ENCODE measurements at places on chromosomes 3 and 15.

GRCh38 chr3:101495552-101495951 lies 17.5 kb downstream of the SENP7 start:
- no peak for DNase-seq

DNA sequence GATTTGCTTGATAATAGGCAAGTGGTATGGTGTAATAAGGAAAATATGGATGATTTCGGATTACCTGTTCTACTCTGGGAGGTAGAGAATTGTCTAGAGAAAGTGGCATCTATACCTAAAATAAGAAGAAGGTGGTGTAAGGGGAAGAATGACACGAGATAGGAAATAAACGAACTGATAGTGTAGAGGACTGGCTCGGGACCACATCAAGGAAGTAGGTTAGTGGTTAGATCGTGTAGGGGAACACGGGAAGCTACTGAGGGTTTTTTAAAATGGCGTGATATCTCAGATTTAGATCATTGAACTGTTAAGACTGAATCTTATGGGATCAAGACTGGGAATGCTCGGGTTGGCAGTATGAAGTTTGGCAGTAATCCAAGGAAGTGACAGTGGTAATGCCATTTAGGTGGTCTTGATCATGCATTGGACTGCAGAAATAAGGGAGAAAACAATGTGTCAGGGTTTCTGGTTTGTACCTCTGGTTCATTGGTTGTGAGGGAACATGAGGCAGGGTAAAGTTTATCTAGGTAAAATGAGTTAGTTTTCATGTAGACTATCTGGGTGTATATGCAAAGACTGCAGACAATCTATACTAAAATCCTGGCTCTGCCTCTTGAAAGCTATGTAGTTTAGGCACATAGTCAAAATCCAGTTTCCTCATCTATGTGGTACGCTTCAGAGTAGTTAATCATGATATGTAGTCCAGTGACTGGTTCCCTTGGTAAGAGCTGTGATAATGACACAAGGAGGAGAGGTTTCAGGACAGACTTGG lies 7.4 kb downstream of the RPL14 start:
- no peak for DNase-seq

- DNase-seq = no peak
Observed at GRCh38 chr15:64766058-64766457, 9.3 kb downstream of the RBPMS2 start.

DNA sequence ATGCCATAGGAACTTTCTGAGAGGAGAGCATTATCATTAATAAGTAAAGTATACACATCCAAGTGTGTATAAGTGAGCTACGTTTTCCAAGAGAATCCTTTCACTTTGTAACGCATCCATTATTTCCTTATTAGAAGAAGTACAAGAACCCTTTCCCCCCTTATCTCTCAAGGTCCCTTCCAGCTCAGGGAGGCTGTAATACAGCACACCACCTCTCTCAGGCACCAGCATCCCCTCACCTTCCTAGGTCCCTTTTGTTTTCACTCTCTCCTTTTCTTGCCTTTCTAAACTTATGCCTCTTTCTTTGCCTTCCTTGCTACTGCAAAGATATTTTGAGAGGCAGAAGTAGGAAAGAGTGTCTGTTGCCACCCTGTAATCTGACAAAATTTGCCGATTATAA lies 446.0 kb downstream of the GRM7 start:
- no peak for DNase-seq

GRCh38 chr3:119630128-119630879 lies 30.1 kb downstream of the POPDC2 start:
- no peak for DNase-seq

DNA sequence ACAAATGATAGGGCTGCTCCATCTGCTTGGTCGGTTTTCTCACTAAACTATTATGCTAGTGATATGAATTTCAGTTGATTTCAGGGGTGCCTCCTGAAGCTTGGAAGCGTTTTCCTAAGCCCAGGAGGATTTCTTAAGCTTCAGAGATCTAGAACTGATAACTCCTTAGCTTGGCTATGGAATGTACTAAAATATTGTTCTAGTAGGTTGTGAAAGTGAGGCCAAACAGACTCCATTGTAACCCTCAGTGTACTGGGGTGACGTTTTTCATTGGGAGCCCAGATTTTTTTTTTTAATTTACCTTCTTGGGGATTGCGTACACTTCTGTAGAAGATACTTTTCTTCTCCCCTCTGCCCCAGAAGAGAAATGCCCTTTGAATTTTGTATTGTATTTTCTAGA lies 17.0 kb upstream of the ST3GAL6 start:
- DNase-seq = no peak

- DNase-seq = no peak
Observed at GRCh38 chr3:139317660-139318430, 26.0 kb upstream of the MRPS22 start.

GRCh38 chr3:7697548-7697947 lies 804.1 kb upstream of the LMCD1 start:
- no peak for DNase-seq

GRCh38 chr15:71153823-71154524 lies 38.7 kb downstream of the THSD4 start:
- no peak for DNase-seq

DNA sequence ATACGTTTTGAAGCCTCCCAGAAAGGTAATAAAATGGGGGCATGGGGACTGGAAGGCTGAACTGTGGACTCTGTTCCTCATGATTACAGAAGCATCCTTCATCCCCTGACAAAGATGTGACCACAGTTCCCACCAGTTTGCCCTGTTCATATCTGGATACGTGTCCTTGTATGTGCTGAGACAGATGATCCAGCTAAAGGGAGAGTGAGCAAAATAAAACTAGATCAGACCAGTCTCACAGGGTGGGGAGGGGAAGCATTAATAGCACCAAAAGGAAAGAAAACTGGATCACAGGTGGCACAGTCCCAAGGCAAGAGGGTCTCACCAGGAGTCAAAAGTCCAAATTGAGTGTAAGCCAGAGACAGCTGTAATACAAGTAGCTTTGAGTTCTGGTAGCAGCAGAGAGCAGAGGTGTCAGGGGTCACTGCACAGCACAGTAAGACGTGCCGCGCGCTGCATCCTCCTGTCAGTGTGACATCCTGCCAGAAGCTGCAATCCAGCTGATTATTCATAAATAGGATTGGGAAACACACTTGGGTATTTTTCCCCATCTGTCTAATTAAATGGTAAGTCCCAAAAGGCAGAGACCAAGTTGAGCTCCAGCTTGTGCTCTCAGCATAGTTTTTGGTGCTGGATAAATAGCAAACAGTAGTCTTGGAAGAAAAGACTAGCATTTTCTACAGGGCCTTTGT lies 560.0 kb upstream of the CFAP20DC start:
- DNase-seq = no peak

- DNase-seq = no peak
Observed at GRCh38 chr3:12503126-12503957, 19.1 kb downstream of the TSEN2 start.

DNA sequence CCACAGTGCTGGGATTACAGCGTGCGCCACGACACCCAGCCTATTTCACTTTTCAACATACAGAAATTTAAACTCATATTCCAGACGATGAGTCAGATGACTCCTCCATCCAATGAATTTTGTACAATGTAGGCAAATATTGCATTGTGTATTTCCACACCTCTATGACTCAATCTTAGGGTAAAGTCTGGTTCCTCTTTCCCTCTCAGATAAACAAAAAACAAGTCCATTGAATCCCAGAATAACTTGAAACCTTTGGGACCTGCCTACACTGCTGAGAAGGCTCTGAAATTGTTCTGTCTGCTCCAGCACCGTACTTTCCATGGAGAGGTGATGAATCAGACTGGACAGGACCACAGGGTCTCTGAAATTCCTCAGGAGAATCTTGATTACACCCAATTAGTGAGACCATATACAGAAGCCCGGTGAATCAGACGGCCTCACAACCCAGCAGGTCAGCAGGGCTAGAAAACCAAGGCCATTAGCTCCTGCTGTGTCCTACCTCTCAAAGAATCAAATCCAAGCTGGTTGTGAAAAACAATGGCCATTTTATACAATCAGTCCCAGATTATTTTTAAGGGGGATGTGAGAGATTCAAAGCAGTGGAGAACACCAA lies 112.6 kb downstream of the ERC2 start:
- DNase-seq = no peak

DNA sequence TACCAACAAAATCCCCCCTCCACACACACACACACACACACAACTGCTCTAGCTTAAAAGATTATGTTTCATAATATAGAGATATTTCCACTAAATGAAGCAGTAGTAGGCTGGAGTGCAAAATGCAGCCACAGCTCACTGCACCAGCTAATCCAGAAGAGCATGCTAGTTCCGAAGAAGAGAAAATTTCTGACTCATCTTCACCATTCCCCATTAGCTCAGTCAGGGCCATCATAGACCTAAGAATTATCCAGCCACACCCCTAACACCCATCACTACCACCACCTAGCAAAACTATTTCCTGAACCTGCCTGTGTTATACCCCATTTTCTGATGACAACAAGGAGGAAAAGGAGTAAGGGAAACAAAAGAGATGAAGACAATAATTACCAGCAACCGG lies 67.1 kb upstream of the UBE2E2 start:
- DNase-seq = no peak

DNA sequence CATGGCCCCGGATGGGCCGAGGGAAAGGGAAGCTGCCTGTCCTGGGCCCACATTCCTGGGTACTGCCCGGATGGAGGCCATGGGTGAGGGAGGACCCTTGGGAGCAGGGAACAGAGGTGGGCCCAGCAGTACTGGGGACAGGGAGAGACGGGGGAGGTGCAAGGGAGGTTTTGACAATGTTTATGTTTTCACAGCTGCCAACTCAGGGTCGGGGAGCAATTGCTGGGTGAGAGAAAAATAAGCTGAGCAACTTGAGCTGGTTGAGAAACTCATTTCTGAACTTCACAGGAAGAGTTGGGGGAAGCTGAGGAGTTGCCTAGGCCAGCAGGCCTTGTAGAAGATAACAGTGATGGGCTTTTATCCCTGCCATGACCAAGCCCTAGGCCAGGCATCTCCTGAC lies 11.1 kb upstream of the TSPAN3 start:
- no peak for DNase-seq

DNA sequence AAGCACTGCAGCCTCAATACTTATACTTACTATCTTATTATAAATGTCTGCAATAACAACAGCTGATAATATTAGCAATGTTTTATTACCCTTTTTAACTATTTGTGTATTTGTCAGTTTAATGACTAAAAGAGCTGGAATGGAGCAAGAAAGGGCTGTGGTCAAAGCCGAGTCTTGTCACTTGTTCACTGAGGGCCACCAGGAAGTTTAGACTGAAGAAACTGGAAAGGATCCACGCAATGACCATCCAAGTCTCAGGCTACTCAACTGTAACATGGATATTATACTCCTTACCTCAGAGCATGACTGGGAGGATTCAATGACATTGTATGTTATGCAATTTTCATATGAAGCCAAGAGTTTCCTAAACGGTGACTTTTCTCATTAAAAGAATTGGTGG lies 90.4 kb downstream of the TJP1 start:
- no peak for DNase-seq

DNA sequence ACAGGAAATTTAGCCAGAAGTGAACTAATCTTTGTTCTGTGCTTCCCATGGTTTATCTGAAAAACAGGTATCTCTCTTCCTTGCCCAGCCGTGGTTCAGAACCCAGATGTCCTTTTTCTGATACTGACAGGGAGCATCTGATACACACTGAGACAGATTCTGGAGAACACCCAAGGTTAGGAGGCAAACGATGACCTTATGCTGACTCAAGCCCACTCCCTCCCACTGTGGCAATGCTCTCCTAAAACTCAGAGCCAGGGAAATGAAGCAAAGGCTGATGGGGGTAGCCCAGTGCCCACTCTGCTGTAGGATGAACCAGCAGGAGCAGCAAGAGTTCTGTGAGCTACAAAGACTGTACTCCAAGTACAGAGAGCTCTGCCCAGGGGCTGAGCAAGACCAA lies 225.1 kb downstream of the NTRK3 start:
- DNase-seq = no peak

GRCh38 chr15:101439285-101439919 lies 50.1 kb downstream of the PCSK6 start:
- no peak for DNase-seq

GRCh38 chr3:54014067-54014466 lies 108.3 kb upstream of the CACNA2D3 start:
- DNase-seq = no peak

DNA sequence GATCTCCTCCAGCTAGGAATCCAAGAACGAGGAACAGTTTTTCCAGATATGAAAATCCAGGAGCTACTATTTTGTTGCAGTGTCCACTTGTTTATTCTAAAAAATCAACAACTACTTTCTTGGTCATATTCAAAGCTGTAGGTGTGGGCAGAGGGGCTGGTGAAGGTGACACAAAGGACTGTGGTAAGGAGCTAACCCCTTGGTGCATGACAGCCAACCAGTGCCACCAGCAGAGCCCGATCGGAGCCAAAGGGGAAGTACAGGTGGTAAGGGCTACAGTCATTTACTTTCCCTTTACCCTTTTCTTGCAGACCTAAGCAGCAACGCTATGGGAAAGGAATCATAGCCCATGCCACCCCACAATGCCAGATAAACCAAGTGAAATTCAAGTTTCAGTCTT lies 30.7 kb downstream of the PLA1A start:
- DNase-seq = no peak

- DNase-seq = no peak
Observed at GRCh38 chr3:58210761-58211460, at the start of gene DNASE1L3. TSS of gene DNASE1L3 (minus strand) at chr3:58210972. CDS start at chr3:58210906, 66 bp downstream.

- DNase-seq = no peak
Observed at GRCh38 chr15:31484986-31485385, 158.4 kb downstream of the KLF13 start.

- no peak for DNase-seq
Observed at GRCh38 chr15:42593143-42593542, 17.7 kb downstream of the STARD9 start.

- DNase-seq = no peak
Observed at GRCh38 chr3:126836220-126836860, 132.3 kb downstream of the CHCHD6 start.

GRCh38 chr15:88043396-88043795 lies 213.1 kb downstream of the NTRK3 start:
- DNase-seq = no peak

DNA sequence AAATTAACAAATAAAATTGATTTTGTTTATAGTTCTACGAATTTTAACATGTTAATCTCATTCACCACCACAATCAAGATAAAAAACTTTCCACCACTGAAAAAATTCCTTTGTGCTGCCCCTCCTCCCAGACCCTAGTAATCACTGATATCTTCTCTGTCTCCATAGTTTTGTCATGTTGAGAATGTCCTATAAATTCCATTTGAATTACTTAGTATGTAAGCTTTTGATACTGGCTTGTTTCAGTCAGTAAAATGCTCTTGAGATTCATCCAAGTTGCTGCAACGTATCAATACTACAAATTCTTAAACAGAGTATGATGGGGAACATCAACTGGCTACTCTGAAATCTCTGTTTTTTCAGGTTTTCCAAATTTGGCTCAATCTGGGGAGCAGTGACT lies 129.6 kb downstream of the CTNNB1 start:
- no peak for DNase-seq

DNA sequence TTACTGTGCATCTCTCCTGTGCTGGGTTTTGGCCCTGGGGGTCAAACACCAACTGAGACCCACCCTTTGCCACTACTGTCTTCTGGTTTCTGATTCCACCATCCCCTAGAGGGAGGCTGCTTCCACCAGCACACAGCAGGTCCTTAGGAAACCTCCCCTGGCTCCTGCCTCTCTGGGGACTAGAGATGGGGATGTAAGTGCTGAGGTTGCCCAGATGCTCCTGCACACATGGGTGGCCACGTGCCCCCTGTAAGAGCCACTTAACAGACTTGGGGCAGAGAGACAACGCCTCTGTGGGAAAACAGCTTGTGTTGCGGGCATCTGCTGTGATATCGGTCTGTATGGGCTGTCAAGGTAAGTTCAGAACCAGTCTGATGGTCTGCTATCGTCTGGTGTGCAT lies 83.4 kb downstream of the ATP2B2 start:
- no peak for DNase-seq

- DNase-seq = no peak
Observed at GRCh38 chr3:185825006-185825638, at the start of gene IGF2BP2. TSS of gene IGF2BP2 (minus strand) at chr3:185825042. CDS start at chr3:185824960, 82 bp downstream.

All from thoracic aorta (tissue), 2 donors.